ENCODE measurements at places on chromosomes 2 and 18.
A peak's percentile ranks its signal among the peaks of the same experiment; 100 is the strongest.

GRCh38 chr18:54950221-54950620 is 9.0 kb downstream of the CCDC68 start:
- DNase-seq: no peak

DNA sequence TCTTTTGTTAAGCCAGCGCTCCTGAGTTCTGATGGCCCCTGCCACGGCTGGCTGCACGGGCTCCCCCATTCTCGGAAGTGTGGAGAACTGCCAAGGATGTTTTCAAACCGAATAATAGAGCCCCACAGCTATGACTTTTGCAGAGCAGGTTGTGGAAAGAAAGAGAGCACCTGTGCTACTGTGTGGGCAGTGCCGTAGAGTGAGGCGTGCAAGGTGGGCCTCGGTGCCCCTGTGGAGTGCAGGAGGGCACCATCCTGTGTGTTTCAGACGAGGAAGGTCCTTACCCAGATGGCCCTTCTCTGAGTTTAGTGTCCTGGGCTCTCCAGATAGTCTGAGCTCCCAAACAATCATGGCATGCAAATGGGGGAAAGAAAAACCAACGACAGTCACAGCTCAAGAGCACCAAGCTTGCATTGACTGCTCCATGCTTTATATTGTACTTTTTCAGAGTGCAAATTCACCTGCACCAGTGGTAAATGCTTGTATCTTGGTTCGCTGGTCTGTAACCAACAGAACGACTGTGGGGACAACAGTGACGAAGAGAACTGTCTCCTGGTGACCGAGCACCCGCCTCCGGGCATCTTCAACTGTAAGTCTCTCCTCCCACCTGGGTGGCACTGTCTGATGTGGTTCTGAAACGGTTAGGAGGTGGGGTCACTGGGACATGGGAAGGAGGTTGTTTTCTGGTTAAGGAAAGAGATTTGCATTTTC is 219.4 kb downstream of the LDLRAD4 start:
- DNase-seq: no peak

DNA sequence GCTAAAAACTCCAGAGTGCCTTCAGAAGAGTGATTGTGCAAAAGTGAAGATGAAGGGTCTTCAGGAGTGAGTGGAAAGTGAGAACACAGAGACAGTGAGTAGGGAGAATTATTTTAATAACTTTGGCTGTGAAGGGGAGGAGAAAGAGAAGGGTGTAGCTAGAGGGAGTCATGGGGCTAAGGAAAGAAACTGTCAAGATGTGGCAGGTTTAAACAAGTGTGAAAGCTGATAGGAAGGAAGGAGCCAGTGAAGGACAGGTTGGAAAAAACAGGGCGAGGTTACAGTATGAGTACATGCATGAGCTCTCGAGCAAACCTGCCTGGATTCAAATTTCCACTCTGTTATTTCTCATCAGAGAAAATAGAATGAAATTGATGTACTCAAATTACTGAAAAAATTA is 17.8 kb downstream of the IL1F10 start:
- peak; percentile 66 for DNase-seq

GRCh38 chr2:11722292-11723060 is 24.0 kb upstream of the LPIN1 start:
- no peak for DNase-seq

- DNase-seq: no peak
Observed at GRCh38 chr2:115946341-115946740, 1503.9 kb downstream of the DPP10 start.

DNA sequence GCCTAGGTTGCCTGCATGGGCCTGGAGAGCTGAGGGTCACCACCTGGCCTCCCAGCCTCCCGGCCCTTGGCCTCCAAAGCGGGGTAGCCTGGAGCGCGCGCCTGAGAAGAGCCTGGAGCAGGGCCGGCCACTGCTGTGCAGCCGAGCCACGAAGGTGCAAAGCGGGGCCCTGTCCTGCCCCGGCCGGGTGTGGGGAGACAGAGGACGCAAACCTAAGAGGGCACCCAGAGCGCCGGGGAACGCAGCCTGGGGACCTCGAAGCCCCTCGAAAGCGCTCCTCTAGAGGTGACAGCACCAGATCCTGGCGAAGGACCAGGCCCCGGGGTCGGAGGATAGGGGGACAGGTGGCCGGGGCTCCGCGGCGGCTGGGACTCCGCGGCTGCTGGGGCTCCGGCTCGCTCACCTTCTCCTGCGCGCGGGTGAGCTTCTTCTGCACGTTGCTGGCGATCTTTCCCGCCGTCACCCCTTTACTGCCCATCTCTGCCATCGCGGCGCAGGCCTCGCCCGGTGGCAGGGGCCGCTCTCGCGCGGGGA is 430 bp downstream of the BIN1 start:
- DNase-seq: no peak

DNA sequence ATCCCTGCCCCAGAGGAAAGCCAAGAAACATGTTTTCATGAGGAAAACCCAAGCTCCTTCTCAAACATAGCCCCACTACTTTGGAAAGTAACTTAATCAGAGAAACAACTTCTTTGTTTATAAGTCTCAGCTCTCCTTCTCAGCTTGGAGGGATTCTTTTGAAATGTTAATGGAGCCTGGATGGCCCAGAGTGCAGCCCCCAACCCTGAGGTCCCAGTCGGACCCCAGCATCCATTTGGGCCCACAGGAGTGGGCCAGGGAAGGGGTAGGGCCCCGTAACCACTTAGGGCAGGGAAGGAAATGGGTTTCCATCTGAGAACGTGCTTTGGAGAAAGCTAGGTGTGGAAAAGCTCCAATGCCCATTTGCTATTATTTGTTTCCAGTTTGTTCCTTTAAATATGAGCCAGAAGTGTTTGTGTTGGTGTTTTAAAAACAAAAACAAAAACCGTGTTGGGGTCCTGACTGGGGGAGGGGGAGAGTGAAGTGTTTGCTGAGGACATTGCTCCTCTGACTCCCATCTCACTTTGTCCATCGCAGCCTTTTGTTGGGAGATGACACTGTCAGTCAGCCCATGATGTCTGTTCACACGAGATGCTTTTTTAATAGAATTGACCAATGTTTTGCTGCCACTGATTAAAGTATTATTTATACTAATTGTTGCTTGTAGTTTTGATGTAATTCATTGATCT is 1.6 kb upstream of the HOXD3 start:
- DNase-seq: no peak

- no peak for DNase-seq
Observed at GRCh38 chr2:240250150-240250984, 109.9 kb upstream of the OTOS start.

DNA sequence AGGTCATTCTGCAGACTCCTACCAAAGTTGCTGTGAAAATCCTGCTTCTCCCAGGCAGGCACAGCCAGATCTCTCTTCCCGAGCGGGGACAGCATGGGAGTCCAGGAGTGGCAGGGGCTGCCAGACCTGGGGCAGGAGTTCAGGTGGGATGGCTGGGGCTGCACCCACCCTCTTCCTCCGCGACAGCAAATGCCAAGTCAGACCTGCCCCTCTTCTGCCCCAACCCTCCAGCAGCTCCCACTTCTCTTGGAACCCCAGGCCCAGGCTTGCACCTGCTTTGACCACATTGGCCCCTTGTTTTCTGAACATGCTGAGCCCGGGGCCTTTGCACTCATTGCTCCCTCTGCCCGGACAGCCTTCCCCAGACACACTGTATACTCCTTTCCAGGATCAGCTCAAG is 288.2 kb upstream of the HS6ST1 start:
- no peak for DNase-seq

- DNase-seq: no peak
Observed at GRCh38 chr2:212979046-212979612, 172.3 kb downstream of the IKZF2 start.

- DNase-seq: no peak
Observed at GRCh38 chr18:46468426-46469180, 188.4 kb downstream of the LOXHD1 start.

DNA sequence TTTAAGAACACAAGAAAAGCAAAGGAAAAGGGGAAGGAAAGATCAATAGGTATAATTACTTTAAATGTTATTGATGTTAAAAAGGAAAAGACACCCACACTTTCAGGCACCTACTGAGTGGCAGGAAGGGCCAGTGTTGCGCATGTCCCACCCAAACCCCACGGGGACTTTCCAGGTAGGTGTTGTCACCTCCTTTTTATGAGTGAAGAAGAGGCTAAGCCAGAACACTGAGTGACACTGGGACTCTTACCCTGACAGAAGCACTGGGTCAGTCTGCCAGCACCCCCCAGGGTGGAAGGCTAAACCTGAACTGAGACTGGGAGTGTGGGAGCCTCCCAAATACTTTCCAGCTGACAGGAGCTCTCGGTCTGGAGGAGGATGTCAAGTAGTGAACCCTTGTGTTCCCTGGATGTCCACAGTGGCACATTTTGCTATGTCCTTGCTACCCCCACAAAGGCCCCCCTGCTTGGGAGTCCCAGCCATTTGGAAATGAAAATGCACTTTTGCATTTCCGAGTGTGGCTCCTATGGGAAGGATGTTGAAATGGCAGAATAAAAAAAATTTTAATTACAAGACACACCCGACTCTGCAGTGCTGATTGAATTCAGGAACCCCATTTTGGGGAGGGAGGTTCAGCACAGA is 90.9 kb upstream of the SMAD2 start:
- DNase-seq: no peak

GRCh38 chr18:49788327-49788898 is 24.9 kb downstream of the ACAA2 start:
- DNase-seq: no peak

DNA sequence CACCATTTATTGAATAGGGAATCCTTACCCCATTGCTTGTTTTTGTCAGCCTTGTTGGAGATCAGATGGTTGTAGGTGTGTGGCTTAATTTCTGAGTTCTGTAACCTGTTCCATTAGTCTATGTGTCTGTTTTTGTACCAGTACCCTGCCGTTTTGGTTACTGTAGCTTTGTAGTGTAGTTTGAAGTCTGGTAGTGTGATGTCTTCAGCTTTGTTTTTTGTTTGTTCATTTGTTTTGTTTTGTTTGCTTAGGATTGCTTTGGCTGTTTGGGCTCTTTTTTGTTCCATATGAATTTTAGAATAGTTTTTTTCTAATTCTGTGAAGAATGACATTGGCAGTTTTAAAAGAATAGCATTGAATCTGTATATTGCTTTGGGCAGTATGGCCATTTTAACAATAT is 12.7 kb downstream of the GKN2 start:
- no peak for DNase-seq

DNA sequence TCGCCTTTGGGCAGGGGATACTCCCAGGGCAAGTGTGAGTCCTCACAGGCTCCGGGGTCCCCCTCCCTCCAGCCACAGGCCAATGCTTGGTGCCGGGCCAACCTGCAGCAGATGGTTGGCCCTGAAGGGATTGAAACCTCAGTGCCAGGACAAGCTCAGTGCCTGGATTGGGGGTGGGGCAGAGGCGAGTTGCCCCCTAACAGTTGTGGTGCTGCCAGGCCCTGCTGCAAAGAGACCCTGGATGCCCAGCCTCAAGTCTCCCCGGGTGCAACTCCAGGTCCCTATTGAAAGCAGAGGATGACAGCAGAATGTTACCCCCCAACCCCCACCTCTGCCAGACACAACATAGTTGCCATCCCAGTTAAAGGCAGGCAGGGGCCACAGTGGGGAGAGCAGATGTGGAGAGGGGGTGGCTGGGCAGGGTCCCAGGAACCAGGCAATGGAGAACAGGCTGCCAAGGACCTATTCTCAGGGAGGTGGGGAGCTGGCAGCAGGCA is 9.5 kb upstream of the RNF103 start:
- no peak for DNase-seq

DNA sequence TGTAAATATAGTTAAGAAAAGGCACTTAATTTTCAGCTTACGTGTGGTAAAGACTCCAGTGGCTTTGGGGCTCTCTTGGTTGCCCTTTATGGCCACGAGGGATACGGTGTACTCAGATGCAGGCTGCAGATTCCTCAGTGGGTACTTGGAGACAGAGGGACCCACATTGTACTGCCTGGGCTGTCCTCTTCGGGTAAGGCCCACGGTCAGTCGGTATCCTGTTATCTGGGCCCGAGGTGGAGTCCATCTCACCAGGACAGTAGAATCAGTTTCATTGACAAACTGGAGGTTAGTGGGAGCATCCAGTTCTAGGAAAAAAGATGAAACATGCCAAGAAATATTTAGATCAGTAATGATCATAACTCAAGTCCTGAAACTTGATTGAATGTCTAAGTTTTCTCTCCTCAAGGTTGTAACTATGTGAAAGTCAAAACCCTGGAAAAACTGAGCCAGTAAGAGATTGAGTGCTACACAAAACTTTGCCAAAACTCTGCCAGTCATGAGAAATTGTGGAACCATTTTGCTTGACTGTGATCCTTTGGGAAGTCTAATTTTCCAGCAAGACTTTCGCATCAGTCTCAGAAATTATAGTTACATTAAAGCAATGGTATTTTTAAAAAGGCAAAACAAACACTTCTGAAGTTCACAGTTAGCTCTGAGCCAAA is 31.4 kb downstream of the FN1 start:
- DNase-seq: no peak

GRCh38 chr2:203052539-203052938 is 37.9 kb downstream of the NBEAL1 start:
- DNase-seq: no peak

- no peak for DNase-seq
Observed at GRCh38 chr18:65659912-65660311, 90.9 kb upstream of the CDH7 start.

DNA sequence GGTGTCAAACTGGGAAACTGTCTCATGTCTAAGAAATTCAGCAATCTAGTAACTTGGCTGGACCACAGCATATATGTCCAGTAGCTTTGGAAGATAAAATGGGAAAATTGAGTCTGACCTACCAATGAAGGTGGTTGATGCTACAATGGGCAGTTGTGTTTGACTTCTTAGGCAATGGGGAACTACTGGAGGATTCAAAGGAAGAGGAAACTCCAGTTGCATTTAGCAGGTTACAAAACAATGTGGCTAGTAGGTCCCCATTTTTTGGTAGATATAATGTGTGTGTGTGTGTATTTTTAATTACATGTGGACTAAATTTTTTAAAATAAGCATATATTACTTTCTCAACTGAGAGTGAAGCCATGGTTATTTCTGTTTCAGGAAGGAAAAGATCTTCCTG is 427.7 kb downstream of the NBAS start:
- no peak for DNase-seq

DNA sequence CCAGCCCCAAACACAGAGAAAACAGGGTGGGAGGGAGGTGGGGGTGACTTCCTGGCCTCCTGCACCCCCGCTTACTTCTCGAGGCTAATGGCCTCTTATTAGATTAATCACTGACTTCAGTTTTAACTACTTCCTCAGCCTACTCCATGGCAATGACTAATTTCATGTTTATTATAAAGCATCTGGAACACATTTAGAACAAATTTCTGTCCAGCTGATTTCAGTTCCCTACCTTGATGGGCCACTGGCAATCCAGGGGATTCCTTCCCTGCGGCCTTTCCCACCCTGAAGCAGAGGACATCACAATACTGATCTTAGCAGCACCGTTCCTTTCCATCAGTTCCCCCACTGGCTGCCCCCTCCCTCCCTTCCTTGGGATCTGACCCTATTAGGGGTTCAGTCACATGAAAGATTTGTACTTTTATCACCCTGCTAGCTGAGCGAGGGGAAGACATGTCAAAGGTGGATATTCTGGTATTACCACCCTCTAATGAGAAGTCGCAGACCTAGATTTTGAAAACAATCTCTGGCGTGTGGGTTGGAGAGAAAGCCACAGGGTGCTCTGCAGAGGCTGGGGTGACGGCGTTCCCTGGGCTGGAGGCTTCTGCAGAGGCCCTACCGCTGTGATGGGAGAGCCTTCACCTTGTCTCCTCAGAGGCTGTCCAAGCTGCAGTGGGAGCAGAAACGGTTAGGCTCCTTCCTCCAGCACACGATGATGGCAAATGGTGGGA is 67.6 kb downstream of the KIAA2012 start:
- DNase-seq: no peak

Measured in RWPE1 (cell line).